ENCODE measurements at places on chromosomes 4 and X. TPM values are rescaled to one million over a fixed set of nuclear protein-coding genes. Genes with fewer than 3 reads are reported as not detected.

CTAG1B gene
- total RNA-seq: not detected

ACTRT1 gene
- not detected for total RNA-seq

PDGFRA gene
- 54.4 TPM for total RNA-seq

STPG2 gene
- 0.66 TPM for total RNA-seq

ABCG2 gene
- total RNA-seq: 2.1 TPM

FGFBP2 gene
- total RNA-seq: not detected

FAM9B gene
- not detected for total RNA-seq

AFAP1 gene
- 35.3 TPM for total RNA-seq

RAB41 gene
- total RNA-seq: not detected

GAGE12J gene
- total RNA-seq: not detected

APLN gene
- total RNA-seq: not detected

CENPVL3 gene
- total RNA-seq: not detected

MAGIX gene
- total RNA-seq: 13.2 TPM

Data from body of pancreas (tissue), 4 donors.